ENCODE measurements at places on chromosomes 4 and X.

DNA sequence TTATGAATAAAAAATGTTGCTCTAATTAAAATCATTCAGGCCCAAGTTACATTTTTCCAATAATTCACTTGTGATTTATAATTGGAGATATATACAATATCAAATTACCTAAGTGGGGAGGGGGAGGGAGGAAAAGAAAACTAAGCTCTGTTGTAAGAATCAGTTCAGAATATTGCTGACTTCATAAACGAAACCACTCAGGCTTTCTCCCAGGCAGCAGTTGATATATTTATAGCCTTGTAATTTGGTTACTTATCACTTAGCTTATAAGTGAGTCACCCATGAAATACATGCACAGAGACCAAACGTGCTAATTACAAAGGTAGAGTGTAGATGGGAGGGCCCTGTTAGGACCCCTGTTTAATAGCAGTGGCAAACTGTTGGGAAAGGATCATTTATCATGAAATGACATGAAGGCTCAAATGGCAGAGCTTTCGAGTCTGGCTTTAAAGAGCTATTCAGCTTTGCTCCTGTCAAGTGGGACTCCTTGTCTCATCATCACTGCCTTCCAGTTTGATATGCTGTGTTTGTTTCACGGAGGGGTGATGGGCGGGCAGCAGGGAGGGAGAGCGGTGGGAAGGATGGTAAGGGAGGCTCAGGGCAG is 105.6 kb upstream of the PGRMC2 start:
- no peak for DNase-seq

- DNase-seq, result no peak
Measured at GRCh38 chr4:66591968-66592367, 921.7 kb upstream of the EPHA5 start.

GRCh38 chrX:150871341-150871811 is 27.1 kb downstream of the CD99L2 start:
- no peak for DNase-seq

DNA sequence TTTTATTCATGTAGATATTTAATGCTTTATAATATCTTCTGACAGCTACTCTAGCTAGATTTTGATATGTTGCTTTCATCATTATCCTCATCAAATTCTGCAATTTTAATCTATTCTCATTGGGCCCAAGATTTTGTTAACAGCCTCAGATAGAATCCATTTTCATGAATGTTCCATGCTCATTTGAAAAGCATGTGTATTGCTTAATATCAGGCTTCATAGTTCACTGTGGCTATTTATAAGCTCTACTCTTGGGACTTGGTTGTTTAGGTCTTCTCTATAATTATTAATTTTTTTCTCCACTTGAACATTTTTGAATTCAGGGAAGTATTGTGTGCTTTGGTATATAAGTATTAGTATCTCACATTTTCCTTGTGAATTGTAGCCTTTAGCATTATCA is 41.8 kb downstream of the RAB40A start:
- DNase-seq, result no peak

DNA sequence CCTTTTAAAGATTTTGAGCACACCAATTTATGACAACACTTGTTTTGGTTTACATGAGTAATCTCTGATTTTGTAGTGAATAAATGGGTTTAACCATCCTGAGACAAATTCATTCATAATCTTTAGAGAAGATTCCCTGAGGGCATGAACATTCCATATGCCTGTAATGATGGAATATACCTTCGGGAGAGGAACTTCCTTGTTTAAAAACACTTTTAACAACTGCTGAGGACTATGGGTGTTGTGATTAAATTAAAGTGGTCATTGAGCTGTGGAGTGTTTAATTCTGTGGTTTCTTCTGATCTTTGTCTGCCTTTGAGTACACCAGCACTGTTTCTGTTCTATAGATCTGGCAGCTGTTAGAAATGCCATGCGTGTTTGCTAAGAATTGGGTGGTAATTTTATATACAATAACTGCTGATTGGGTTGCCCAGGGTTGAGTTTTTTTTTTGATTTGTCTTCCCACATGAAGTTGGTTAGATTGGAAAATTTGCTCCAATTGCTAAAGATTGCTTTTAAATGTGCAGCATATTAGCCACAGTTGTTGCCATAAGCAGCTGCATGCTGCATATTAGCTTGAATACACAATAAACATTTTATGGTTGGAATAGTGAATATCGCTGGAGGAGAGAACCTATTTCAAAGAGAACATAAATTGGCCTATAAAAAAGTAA is 86.8 kb downstream of the DCLK2 start:
- no peak for DNase-seq

- no peak for DNase-seq
Measured at GRCh38 chrX:17706676-17707075, 30.6 kb upstream of the SCML1 start.

GRCh38 chr4:17877661-17878060 is 66.9 kb downstream of the NCAPG start:
- no peak for DNase-seq

DNA sequence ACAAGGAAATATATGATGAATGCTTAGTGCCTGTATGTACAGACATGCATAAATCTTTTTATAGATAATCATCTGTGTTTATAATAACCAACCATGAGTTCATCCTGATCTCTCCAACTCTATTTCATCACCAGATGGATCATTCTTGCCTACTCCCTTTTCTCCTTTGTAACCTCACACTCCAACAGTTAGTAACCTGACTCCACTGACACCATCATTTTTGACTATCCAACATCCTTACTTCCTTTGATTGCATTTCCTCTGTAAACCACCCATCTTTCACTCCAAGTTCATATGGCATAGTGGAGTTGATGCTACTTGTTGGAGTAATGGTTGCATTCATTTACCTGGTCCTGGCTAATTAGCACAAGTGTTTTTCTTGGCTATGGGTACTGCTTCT is 170.6 kb downstream of the ZNF330 start:
- DNase-seq, result no peak

DNA sequence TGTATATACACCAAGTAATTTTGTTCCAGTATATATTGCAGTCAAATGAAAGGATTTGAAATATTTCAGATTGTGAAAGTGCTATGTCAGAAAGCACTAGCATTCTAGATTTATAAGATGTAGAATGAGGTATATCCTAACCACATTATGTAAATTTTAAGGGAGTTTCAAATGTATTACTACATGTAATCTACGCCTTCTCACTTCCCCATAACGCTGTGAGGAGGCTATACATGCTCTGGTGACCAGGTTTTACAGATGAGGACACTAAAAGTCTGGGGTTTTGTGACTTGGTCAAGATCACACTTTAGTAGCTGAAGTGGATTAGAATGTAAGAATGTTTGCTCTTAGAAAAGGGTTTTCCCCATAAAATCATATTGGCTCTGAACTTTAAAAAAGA is 8.1 kb downstream of the ENPEP start:
- no peak for DNase-seq

DNA sequence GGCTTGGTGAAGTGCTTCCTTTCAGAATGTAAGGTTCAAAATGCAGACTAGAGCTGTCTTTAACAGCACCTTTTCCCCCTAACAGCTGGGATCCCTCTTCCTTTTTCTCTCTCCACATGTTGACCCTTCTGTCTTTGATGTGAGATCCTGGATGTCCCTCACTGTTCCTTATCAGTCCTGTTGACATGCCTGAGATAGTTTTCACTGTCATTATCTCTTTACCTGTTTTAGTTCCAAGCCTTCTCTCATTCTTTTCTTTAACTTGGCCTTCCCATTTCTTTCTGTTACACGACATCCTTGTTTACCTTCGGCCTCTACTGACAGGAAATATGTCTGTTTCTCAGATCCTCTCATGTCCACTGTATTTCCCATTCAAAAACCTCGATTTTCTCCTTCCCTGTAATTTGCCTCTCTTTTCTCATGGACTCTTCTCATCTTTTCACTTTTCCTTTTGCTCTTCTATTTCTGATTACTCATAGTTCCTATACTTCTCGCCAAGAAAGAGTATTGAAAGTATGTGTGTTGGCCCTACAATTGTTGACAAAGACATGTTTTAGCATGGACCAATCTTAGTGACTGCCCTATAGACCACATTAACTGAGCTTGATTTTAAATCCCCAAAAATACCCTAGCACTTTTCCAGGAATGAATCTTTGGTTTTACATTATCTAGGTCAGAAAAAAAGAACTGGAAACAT is 1.2 kb upstream of the SOWAHB start:
- DNase-seq, result no peak

DNA sequence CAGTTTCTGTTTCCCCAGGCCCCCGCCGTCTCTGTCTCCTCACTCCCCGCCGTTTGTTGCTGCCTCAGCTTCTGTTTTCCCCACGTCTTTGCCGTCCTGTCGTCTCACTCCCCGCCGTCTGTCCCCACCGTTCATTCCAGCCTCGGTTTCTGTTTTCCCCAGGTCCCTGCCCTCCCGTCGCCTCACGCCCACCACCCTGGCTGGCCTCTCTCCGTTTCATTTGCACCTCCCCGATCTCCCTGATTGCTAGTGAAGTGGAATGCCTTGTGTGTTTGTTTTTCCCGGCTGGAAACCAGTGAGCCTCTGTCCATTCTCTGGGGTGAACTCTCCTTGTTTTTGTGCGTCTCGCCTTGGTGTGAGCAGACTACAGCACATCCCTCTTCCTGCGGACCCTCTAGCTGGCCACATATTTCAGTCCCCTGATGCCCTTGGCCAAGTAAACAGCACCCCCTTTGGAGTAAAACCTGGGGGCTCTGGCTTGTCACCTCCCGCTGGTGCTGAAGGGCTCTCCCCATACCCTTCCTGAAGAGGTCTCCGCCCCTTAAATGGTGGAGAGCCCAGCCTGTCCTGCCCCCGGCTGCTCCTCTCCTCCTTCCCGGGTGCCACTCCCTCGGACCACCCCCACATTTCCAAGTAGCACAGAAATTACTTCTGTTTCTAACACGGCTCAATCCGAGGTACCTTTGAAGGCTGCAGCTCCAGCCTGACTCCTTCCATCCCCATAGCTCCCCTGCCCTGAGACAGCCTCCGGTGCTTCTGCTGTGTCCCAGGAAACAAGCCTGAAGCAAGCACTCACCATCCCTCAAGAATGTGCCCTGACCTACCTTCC is 13.2 kb downstream of the TMEM175 start:
- DNase-seq, result no peak

DNA sequence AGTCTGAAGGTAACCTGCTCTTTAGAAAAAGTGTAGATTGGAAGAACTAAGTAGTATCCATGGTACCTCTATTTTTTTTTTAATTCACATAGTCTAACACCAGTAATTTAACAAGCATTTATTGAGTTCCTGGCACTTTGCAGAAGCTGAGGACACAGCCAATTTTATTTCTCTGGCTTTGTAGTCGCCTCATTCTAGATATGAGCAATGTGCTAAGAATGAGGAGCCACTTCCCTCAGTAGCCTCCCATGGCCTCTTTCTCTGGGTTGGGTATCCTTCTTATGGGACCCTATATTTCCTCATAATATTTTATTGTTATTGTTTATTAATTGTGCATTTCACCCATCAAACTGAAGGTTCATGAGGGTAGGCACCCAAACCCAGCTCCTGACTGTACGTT is 67.6 kb downstream of the ENPEP start:
- DNase-seq, result no peak

DNA sequence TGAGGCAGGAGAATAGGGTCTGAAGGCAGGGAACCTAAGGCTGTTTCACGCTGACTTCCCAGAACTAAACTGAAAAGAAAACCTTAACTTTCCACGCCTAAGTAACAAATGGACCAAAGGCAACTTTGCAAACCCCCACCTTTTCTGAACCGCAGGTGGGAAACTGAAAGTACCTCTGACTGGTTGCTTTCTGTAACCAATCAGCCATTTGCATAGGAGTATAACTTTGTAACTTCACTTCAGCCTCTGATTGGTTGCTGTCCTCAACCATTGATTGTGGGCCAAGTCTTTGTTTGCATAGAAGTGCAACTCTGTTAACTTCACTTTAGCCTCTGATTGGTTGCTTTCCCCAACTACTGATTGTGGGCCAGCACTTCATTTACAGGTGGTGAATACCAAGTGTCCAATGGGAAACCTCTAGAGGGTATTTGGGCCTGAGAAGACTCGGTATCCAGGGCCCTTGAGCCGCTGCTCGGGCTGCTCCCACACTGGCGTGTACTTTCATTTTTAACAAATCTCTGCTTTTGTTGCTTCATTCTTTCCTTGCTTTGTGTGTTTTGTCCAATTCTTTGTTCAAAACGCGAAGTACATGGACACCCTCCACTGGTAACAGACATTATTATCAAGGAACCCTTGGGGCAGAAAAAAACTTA is 121.6 kb upstream of the CBR4 start:
- no peak for DNase-seq

DNA sequence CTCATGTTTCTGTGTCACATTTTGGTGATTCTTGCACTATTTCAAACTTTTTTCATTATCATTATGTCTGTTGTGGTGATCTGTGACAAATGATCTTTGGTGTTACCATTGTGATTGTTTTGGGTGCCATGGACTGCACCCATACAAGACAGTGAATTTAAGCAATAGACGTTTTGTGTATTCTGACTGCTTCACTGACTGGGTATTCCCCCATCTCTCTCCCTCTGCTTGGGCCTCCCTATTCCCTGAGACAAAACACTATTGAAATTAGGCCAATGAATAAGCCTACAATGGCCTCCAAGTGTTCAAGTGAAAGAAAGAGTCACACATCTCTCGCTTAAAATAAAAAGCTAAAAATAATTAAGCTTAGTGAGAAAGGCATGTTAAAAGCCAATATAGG is 60.2 kb downstream of the BANK1 start:
- no peak for DNase-seq

GRCh38 chr4:98613453-98614075 is 44.8 kb downstream of the TSPAN5 start:
- DNase-seq, result no peak

GRCh38 chrX:75968293-75968692 is 183.2 kb upstream of the MAGEE2 start:
- no peak for DNase-seq

DNA sequence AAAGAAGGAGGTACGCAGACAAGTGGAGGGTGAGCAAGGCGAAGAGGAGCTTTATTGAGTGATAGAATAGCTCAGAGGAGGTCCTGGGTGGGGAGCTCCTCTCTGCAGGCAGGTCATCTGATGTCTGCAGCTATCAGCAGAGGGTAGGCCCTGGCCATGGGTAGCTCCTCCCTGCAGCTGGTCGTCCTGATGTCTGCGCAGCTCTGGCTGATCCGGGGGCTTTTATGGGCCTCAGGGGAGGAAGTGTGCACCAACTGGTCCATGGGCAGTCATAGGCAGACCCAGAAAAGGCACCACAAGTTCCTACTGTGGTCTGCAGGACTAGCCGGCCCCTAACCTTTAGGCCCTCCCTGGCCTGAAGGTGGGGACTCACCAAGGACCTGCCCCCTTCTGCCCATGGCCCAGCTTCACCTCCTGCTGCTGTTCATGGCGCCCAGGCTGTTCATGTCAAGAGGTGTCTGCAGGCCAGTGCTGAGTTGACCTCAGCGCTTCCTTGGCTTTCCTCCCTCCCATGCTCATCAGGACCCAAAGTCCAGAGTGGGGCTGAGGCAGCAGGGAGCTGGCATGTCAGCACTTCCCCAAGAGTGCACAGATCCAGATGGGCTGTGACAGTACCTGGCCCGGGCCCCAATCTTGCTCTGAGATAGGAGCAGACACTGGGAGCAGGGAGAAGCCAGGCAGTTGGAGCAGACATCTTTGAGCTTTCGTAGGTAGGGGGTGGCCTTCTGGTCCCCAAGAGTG is 46.1 kb downstream of the ARAP2 start:
- DNase-seq, result no peak
